Activated B cell treated with CpG ODN at 0.5 μM for 24 hours (primary cell): ENCODE measurements at places on chromosomes 16 and 17.

- no peak for DNase-seq
Measured at GRCh38 chr17:40063187-40063771, 514 bp downstream of the THRA start.

DNA sequence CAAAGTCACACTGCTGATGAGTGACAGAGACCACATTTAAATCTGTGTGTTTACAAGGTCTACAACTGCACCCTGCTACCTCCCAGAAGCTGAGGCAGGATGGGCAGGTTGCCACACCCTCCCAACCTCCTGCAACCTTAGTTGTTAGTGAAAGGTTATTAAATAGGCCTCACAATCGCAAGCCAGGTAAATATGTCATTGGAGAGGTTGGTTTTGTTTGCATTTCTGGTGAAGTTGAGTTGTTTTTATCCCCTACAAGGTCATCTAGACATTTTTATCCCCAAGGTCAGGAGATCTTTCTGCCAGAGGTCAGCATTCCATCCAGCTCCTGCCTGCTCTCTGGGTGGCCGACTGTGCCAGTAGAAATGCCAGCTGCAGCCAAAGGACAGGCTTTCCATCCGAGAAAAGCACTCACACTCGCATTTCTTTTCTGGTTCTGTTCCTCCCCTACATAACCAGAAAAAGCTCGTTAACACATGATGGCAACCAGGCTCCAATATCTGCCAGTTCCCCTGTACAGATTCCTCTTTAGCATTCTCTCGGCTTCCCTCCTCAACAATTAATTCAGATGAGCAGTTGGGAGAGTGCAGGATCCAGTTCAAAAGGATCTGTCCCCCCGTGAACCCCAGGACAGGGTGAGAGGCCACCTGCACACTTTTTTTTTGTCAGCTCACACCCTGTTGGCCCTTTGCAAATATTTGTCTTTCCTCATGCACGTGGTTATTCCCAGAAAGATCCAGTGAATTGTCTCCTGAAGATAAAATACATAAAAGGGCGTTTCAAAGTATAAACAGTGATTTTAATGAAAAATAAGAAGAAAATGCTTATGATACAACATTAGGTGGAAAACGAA, 562.8 kb downstream of the MAF start:
- DNase-seq = no peak

DNA sequence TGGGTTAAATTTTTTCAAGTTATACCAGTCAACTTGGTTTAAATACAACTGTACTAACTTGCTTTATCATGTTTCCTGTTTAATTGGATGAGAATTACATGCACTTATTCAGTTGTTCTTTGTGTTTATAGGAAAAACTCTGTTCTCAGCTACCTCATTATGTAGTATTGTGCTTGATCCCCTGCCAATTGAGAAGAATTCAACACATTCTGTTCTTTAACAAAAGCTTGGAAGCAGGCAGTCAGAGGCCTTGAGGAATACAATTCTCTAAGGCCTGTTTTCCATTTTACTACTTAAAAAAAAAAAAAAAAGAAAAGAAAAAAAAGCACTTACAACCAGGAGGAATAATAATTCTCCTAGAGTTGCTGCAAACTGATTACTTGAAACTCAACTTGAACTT, 60.6 kb upstream of the CMIP start:
- DNase-seq = no peak

DNA sequence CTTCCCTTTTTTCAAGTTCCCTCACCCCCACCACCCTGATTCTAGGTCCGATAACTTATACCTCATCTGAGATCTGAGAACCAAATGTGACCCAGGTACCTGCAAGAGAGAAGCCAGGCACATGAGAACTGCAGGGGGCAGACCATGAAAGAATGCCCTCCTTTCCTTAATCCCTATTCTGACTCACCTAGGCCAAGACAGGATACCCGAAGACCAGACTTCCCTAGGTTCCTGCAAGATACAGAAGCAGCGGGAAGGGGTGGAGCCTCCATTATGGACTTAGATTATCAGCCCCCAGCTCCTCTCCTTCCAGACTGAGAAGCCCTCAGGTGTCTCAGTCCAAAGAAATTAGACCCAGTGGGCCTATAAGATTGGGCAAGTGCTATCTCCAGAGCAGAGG, 2.1 kb downstream of the KCNAB3 start:
- DNase-seq = no peak

DNA sequence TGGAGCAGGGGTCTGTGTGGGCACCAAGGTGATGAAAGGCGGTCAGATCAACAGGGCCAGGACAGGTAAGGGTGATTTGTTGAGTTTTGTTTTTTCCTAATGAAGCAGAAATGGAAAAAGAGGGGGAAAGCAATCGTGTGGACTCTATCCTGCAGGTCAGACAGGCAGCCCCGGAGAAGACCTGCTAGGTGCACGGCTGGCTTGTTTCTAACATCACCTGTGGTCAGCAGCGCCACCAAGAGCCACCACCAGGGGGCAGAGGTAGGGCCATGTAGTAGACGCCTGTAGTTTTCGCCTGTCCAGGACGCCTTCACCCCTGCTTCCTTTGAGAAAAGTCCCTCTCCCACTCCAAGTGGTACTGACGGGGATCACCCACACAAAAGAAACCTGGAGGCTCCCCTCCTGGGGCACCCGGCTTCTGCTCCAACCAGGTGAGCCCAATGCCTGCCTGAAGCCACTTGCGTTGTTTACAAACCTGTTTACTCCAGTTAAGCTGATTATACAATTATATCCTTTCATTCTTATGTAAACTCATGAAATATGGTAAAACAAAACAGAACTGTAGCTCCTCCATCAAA, 54.2 kb upstream of the SEC14L1 start:
- DNase-seq = peak; percentile 79

- no peak for DNase-seq
Measured at GRCh38 chr16:90046122-90046970, 27.1 kb upstream of the DBNDD1 start.

- DNase-seq = peak; percentile 60
Measured at GRCh38 chr17:14302091-14302430, 1.2 kb downstream of the HS3ST3B1 start.
